NCI-H1930 (cell line): ENCODE measurements at places on chromosomes 16 and 17.

- no peak for DNase-seq
Measured at GRCh38 chr17:75321506-75321905, 32.3 kb upstream of the SLC25A19 start.

- no peak for DNase-seq
Measured at GRCh38 chr17:55518510-55518909, 7.3 kb upstream of the SMIM36 start.

DNA sequence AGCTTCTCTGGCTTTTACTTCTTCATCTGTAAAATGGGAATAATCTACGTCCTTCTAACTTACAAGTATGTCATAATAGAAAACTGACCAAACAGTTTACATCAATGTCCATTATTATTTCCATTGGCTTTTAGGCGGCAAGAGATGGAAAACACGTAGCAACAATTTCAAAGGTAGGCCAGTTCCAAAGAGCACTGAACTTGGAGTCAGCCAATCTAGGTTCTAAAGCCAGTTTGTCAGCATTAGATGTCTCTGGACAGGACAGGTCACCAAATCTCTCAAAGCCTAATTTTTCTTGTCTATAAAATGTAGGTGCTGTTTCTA is 17.6 kb downstream of the HLF start:
- DNase-seq: no peak

- DNase-seq: no peak
Measured at GRCh38 chr16:1530883-1531637, 2.4 kb upstream of the TMEM204 start.

DNA sequence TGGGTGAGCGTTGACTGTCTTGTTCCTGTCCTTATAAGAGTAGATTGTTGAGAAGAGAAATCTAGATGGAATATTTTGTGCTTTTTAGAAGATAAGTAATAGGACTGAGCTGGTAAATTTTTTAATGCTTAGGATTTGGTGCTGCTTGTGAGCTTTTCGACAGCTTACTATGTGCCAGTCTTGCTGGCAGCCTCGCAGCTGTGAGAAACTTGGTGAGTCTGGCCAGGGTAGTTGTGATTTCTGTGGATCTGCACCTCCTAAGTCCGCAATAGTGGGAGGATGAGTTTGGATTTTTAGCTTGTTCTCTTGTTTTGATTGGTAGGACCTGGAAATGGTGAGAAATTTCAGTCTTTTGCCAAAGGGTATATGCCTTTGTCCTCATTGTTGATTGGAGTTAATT is 3.6 kb downstream of the SOCS7 start:
- DNase-seq: no peak

DNA sequence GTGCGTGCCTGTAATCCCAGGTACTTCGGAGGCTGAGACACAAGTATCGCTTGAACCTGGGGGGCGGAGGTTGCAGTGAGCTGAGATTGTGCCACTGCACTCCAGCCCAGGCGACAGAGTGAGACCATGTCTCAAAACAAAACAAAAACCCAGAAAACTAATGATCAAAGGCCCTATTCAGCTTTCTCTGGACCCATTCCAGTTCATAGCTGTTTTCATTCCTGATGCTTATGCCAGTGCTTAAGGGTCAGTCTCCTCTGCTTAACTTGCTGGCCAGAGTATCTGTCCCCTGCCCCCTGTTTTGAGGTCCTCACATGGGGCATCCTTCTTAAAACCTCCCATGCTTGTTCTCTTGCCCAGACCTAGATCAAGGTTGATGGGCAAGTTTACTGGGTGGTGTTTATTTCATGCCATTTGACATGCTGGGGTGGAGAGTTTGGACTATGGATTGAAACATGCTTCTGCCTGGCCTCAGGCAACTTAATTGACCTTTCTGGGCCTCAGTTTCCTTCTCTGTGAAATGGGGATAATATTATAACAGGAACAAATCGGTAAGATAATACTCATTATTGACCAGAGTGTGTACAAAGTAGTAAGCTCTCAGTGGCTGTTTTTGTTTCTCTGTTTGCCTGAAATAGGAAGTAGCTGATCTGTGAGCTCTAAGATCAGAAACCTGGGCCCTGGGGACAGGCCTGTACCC is 369.8 kb downstream of the CPPED1 start:
- no peak for DNase-seq

DNA sequence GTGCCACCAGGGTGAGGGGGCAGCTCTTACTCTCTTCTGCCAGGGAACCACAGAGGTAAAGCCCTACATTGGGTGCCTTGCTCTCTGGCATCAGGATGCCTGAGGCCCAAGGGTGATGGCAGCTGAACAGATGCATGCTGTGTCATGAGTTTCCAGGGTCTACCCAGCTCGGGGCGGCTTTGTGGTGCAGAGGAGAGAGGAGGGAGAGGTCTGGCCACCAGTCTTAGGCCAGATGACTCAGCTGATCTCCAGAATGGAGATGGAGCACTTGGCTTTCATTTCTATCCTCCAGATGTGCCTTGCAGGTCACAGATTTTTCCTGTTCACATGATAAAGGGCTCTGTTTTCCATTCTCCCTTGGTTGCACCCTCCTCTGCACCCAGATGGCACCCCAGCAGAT is 23.6 kb upstream of the USP22 start:
- no peak for DNase-seq

DNA sequence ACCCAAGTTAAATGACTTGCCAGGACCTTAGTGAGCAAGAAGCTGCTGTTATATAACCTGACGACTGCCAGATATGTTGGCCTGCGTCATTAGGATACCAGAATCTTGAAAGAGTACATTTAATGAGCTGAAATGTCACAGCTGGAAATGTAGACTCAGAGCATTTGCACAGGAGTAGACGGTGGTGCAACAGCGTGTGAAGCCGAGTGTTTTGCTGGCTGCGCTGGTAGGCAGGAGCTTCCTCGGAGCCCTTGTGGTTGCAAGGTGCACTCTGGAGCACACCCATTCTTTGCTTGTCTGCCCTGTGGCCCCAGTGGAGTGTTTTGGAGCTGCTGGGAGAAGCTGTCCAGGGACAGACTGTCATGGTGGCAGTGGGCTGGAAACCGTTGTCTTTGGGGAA is 79.3 kb downstream of the BANP start:
- no peak for DNase-seq

DNA sequence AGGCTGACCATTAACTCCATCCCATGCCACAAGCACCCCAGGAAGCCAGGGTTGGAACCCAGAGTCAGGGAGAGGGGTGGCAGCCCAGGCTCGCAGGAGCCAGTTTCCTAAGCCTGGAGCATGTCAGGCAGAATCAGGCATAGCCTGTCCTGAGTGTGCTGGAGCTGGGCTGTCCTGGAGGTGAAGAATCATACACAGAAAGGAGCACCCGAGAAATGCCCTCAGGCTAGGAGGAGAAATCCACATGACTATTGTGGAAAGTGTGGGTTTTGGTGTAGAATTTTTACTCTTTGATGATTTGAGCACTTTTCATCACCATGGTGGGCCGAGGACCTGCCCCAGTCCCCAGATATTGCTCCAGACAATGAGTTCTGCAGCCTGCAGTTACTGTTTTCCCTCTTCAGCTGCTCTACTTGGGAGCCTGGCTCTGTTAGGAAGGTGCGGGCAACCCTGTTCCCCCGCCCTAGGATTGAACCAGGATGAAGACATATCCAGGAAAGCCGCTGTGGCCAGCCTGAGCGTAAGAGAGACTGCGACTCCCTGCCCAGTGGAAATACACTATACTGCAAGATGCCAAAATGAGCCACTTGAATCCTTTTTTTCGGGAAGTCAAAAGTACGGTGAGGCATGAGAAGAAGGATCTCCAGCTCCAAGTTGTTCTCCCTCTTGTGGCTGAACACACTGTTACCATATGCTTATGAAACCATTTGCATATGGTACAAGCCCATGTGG is 29.0 kb upstream of the HEATR6 start:
- no peak for DNase-seq

- DNase-seq: no peak
Measured at GRCh38 chr16:4220358-4220757, 21.5 kb downstream of the SRL start.

GRCh38 chr17:45918241-45918745 is 23.9 kb downstream of the MAPT start:
- no peak for DNase-seq

- DNase-seq: no peak
Measured at GRCh38 chr17:27326585-27326984, 32.7 kb downstream of the WSB1 start.

- DNase-seq: no peak
Measured at GRCh38 chr17:622356-622755, 92.3 kb downstream of the VPS53 start.

GRCh38 chr16:56950881-56951771 is 10.6 kb upstream of the CETP start:
- DNase-seq: no peak

DNA sequence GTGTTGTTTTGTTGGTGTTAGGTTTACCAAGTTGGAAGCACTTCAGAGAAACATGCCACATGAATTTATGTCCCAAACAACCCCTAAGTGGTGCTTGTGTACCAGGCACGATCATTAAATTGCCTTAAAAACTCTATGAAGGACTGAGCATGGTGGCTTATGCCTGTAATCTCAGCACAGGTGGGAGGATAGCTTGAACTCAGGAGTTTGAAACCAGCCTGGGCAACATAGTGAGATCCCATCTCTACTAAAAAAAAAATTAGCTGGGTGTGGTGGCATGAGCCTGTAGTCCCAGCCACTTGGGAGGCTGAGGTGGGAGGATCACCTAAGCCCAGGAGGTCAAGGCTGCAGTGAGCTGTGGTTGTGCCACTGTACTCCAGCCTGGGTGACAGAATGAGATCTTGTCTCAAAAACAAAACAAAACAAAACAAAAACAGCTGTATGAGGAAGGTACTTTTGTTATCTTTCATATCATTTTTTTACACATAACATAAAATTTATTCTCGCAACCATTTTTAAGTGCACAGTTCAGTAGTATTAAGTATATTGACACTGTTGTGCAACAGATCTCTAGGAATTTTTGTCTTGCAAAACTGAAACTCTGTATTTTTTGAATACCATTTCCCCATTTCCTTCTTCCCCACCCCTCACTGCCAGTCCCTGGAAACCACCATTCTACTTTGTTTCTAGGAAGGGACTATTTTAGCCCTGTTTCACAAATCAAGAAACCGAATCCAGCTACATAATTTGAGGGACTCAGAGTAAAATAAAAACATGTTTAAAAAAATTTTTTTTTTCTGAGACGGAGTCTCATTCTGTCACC is 14.3 kb upstream of the RBBP6 start:
- DNase-seq: no peak

- DNase-seq: no peak
Measured at GRCh38 chr17:8703001-8703400, 41.6 kb downstream of the CCDC42 start.

GRCh38 chr17:7191571-7192270 is 12.6 kb upstream of the ASGR1 start:
- peak; percentile 26 for DNase-seq

DNA sequence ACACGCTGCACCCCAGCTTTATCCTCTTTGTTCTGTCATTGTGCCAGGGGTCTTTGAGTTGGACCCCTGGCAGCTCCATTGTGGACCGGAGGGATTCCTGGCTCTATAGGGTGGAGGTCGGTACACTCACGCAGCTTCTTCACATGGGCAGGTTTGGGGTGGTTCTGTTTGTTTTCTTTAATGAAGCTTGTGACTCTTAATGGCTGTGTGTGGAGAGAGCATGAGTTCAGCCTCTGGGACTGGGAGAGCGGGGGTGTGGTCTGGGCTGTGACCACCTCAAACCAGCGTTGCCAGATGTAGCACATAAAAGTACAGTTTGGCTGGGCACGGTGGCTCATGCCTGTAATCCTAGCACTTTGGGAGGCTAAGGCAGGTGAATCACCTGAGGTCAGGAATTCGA is 21.2 kb upstream of the NAGLU start:
- DNase-seq: no peak

DNA sequence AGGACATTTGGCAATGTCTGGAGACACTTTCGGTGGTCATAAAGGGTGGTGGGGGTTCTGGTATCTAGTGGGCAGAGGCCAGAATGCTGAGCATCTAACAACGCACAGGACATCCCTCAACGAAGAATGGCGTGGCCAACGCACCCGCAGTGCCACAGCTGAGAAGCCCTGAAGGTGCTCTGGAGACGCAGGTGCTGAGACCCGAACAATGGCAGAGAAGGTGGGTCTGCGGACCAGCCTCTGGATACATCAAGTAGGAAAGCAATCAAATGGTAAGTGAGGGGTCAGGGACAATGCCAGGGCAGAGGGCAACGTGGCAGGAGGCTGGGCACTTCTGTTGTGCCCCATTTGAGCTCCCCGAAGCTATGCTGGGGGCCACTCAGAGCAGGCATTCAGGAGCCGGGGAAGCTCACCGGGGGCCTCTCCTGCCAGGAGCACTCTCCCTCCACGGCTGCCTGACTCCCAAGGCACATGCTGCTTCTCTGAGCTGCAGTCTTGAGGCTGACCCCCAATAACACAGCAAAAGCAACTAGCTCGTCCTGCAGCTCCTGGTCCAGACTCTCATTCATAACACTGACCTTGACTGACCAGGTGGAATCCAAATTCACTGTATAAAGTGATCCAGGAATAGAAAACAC is 26.0 kb downstream of the SPHK1 start:
- DNase-seq: no peak

- DNase-seq: no peak
Measured at GRCh38 chr17:35932586-35932985, 2.0 kb upstream of the RDM1 start.

GRCh38 chr16:61763013-61763412 is 273.2 kb downstream of the CDH8 start:
- DNase-seq: no peak

DNA sequence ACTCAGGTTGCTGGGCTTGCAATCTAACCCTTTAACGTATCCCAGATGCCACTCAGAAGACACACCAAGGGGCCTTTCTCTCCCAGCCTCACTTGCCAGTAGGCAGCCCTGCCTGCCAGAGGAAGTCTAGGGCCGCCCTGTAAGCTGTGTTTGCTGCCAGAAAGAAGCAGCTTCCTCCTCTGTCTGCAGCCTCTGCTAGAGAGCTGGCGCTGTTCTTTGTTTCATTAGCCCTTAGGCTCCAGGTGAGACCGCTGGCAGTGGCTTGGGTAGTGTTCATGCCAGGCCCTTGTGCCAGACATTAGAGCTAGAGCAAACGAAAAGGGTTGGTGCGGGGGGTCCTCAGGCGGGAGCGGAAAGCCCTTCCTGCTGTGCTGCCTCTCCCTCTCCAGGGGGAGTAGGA is 8.9 kb downstream of the CTRL start:
- no peak for DNase-seq

DNA sequence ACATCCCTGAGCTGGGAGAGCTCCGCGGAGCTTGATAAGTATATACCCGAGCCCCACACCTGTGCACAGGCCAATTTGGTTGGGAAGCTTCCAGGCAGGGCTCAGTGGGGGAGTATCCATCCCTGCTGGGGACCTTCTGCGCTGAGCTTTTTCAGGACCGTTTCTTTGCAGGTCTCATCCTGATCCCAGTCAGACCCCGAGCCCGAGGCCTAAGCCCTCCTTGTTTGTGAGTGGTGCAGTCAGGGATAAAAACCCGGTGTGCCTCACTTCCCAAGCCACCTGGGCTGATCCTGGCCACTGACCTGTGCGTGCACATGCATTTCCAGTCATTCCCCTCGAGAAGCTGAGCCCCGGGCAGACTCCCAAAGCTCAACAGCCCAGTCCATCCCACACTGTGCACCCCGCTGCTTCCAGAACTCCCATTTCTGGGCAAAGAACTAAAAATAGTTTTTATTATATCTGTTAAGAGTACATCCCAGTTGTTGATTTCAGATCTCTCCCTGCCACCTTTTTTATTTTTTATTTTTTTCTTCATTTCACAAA is 27.3 kb upstream of the NAT9 start:
- DNase-seq: no peak

- no peak for DNase-seq
Measured at GRCh38 chr17:73609758-73610157, 34.5 kb downstream of the SDK2 start.
